ENCODE measurements at places on chromosomes 2 and 18. TPM values are rescaled to one million over a fixed set of nuclear protein-coding genes. Genes with fewer than 3 reads are reported as not detected.

Gene CCDC178
- total RNA-seq, result not detected

Gene SPATA3
- not detected for total RNA-seq

Gene MGAT4A
- 0.86 TPM for total RNA-seq

Gene KCNG3
- total RNA-seq, result not detected

Gene LRRC30
- total RNA-seq, result not detected

Gene ATG9A
- 73.7 TPM for total RNA-seq

Gene RAD51AP2
- not detected for total RNA-seq

Gene CCL20
- total RNA-seq, result not detected

Gene CYBRD1
- total RNA-seq, result 265 TPM

Gene ARHGEF4
- total RNA-seq, result 4.7 TPM

Gene NAPG
- 42.5 TPM for total RNA-seq

Gene AFF3
- 3.4 TPM for total RNA-seq

Gene LYPD1
- total RNA-seq, result 12.8 TPM

Gene SAG
- total RNA-seq, result not detected
